ENCODE measurements at places on chromosomes 2 and 18.

GRCh38 chr2:26901326-26902183, 53.6 kb downstream of the DPYSL5 start:
- no peak for DNase-seq

- no peak for DNase-seq
Measured at GRCh38 chr2:121360566-121361300, 75.7 kb upstream of the TFCP2L1 start.

DNA sequence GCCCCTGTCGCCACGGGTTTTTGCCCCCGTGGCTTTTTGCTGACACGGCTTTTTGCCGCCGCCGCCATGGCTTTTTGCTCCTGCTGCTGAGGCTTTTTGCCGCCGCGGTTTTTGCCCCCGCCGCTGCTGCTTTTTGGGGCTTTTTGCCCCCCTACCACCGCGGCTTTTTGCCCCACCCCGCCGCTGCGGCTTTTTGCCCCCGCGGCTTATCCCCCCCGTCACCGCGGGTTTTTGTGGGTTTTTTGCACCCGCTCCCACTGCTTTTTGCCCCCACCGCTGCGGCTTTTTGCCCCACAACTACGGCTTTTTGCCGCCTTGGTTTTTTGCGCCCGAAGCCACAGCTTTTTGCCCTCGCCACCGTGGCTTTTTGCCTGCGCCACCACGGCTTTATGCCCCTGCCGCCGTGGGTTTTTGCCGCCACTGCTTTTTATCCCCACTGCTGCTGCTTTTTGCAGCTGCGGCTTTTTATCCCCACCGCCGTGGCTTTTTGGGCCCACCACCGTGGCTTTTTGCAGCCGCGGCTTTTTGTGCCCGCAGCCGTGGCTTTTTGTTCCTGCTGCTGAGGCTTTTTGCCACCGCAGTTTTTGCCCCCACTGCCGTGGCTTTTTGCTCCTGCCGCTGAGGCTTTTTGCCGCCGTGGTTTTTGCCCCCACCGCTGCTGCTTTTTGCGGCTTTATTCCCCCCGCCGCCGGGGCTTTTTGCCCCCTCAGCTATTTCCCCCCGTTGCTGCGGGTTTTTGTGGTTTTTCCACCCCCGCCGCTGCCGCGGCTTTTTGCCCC, 2798.0 kb upstream of the TEKT4 start:
- no peak for DNase-seq

GRCh38 chr2:68040078-68040477, 22.7 kb downstream of the C1D start:
- no peak for DNase-seq

DNA sequence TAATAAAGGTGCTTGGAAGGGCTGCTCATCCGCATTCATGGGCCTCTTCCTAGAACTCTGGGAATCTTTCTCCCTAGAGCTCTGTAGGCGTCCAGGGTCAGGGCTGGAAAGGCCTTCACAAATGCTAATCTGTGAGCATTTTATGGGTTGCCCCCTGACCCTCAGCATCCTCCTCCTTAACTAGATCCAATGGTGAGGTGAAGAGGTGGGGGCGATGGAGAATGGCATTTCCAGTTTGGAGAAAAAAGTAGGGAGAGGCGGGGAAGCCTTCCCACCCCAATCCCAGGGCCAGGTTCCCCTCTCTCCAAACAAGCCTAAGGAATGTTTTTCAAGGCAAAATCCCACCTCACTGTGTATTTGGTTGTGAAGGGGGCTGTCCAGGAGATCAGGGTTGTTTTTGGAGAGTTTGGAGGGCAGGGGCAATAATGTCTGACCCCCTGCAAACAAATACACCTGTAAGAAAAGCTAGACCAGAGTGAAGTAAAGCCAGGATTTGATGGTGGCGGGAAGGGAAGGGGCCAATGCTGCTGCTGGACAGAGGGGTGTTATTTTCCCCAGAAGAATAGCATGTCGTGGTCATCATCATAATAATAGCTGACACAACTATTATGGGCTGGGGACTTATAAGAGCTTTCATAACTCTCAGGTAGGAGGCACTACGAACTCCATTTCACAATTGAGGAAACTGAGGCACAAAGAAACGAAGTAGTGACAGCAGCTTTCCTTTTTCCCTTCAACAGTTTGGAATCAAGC, 1.4 kb upstream of the MYCN start:
- DNase-seq = no peak

- no peak for DNase-seq
Measured at GRCh38 chr2:146979746-146980145, 865.1 kb upstream of the ACVR2A start.

- no peak for DNase-seq
Measured at GRCh38 chr2:196984903-196985302, 58.4 kb upstream of the PGAP1 start.

GRCh38 chr18:51461956-51462355, 264.5 kb upstream of the MEX3C start:
- no peak for DNase-seq

DNA sequence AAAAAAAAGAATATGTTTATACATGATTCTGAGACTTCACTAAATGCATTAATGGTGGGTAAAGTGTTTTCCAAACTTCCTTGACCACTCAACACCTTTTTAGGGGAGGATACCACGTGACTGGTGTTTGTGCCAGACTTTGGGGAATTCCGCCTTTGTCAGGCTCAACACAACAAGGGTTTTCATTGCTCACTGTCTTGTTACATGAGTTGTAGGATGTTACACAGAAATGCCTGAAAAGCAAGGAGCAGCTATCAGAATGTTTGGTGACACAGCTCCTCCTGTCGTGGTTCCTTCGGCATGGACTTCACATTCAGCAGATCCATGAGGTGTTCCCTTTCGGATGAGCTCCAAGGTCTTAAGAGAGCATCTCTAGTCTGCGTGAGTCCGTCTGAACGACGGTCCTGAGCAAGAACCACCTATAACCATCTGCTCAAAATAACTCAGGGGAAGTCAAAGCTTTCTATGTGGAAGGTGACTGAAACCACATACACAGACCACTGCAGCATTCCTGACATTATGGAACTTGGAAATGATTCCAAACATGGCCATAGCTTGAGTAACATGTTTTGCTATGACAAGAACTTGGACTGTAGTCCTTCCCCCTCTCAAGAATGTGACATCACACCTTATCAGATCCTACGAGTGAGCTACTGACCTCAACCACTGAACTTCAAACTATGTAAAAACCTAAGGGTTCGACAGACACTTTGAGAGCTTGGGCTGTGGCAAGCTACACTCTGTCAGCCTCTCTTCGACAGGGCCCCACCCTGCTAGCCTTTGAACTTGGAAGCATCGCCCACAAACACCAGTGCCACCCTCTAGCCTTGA, 57.5 kb downstream of the MCFD2 start:
- DNase-seq = no peak

- peak; percentile 53 for DNase-seq
Measured at GRCh38 chr2:27703638-27704341, 40.1 kb downstream of the SLC4A1AP start.

- DNase-seq = no peak
Measured at GRCh38 chr18:22189449-22190166, 20.2 kb downstream of the GATA6 start.

DNA sequence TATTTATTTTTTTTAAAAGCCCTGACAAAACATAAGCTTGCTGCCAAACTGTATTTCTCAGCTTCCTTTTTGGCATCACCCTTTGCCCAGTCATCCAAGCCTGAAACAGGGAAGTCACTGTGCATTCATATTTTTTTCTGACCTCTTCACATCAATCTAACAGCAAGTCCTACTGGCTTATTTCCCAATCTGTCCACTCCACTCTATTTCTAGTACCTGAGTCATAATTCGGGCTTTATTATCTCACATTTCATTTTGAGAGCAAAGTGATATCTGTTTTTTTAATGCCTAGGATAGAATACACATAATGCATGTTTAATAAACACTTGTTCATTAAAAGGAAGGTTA, 5.1 kb downstream of the HNMT start:
- no peak for DNase-seq

- DNase-seq = no peak
Measured at GRCh38 chr2:239692919-239693318, 292.1 kb upstream of the HDAC4 start.

GRCh38 chr2:103183061-103183460, 421.2 kb downstream of the TMEM182 start:
- no peak for DNase-seq

GRCh38 chr2:162198239-162198638, 45.0 kb downstream of the FAP start:
- DNase-seq = no peak

DNA sequence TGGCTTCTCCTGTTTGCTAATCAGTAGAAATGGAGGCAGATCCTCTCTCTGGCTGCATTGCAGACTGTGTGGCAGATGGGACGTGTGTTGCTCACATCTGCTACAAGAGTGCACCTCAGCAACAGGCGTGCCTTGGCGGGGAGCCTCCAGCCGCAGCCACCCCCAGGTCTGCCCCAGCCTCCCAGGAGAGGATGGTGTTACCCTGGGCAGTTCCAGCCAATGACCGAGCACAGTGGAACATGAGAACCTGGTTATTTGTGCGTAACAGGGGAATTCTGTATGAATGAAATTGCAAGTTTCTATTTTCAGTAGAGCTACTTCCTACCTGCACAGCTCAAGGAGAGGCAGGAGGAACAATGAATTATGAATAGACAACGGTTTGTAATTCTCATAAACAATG, 130.6 kb upstream of the CBLN2 start:
- no peak for DNase-seq

- DNase-seq = no peak
Measured at GRCh38 chr2:54212456-54212855, 43.6 kb downstream of the TSPYL6 start.

DNA sequence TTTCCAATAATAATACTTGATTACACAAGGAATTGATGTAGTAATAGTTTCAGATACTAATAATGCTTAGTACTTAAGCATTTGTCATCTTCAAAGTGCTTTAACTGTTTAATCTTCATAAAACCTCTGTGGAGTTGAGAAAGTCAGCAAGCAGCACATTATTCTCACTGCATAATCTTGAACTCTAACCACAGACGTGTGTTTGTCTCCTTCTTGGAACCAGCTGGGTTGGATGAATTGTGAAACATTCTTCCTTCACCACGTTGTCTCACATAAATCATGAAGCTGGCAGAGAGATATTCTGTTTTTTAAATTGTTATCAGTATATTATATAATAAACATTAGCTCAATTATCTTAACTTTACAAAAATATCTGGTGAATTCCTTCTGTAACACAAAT, 55.1 kb upstream of the LDAH start:
- no peak for DNase-seq

DNA sequence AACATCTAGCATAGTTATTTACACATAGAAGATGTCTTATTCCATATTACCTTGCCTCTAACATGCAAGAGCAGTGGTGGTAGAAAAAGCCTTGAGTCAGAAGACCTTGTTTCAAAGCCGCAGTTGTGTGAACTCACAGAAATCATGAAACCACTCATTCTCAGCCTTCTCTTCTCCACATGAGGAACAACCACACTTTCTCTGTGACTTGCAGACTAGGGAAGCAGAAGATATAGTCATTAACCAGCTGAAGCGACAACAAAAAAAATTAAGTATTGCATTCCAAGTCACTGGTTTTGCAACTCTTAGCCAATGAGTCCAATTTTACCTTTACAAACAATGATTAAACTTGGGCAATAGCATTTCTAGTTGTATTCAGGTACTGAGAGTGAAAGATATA, 19.0 kb downstream of the TWSG1 start:
- DNase-seq = no peak

DNA sequence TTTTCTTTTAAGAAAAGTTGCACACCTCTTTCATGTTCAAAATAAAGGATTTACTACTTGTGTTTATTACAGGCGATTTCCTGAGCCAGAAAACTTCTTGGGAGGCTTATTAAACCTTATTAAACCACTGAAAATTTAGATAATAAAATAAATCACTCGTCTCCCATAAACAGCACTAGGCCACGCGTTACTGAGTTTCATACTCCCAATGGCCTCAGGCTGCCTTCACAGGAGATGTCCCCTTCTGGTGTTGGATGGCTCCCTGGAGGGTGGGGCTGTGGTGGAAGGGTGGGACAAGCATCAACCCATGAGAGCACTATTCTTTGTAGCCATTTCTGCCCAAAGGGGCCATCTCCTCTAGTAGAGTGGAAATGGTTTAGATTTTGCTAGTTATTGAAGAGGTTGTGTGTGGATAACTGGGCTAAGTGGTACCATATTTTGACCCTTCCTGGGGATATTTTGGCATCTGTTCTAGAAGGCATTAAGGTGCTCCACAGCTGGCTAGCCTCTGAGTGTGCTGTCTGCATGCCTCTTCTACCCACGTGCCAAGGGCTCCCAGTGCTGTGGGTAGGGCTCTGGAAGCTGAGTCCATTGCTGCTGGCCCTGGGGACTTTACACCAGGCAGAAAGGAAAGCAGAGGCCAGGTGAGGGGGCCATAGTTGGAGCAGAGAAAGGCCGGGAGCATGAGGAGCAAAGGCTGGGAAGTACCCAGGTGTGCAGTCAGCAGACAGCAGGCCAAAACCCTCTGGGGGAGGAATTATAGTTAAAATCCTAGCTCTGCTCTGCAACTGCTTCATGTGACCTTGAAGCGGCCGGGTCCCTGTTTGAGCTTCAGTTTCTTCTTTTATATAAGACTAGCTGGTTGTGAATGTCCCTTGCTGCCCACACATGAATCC, 121.7 kb upstream of the SMAD2 start:
- DNase-seq = no peak

- no peak for DNase-seq
Measured at GRCh38 chr2:74597410-74597809, 42.9 kb downstream of the DOK1 start.

DNA sequence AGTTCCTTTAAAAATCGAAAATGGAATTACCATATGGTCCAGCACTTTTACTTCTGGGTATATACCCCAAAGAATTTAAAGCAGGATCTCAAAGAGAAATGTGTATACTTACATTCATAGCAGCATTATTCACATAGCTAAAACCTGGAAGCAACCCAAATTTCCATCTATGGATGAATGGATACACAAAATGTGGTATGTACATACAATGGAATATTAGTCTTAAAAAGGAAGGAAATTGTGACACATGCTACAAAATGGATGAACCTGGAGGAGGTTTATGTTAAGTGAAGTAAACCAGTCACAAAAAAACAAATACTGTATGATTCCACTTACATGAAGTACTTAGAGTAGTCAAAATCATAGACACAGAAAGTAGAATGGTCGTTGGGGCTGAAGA, 147.9 kb upstream of the LTBP1 start:
- DNase-seq = no peak
